Stimulated activated CD4-positive, alpha-beta T cell treated with anti-CD3 and anti-CD28 coated beads, Interleukin-1b, Interleukin-23, amount 100 ng/mL, for 1 hour (primary cell): ENCODE measurements at places on chromosomes 1 and 21.

- DNase-seq = no peak
Measured at GRCh38 chr1:39668894-39669293, 3.0 kb downstream of the NT5C1A start.

GRCh38 chr1:109171646-109172045 lies 42.1 kb upstream of the SARS1 start:
- no peak for DNase-seq

DNA sequence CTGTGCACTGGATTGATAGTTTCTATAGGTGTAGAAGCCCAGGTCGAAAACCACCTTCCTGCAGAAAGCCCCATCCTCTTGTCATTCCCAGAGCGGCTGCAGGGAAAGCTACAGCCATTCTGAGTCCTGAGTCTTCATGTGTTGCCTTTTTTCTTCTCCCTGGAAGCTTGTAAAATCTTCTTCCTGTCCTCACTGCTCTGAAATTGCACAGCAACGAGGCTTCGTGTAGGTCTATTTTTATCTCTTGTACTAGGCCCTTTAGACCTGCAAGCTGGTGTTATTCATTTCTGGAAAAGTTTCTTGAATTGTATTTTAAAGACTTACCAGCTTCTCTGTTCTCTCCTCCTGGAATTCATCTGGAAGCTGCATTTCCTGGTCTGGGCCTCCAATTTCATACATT lies 44.2 kb upstream of the ETS2 start:
- no peak for DNase-seq

DNA sequence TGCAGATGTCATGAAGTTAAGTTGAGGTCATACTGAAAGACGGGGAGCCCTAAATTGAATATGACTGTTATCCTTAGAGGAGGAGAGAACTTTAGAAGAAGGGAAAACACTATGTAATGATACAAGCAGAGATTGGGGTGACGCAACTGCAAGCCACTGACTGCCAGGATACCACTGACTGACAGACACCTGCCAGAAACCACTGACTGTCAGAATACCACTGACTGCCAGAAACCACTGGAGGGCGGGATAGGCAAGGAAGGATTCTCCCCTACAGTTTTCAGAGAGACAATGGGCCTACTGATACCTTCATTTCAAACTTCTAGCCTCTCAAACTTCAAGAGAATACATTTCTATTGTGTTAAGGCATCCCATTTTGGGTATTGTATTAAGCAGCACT lies 388.7 kb downstream of the USH2A start:
- no peak for DNase-seq
